ENCODE measurements at places on chromosomes 2 and 18.

- DNase-seq: no peak
These were observed 989.2 kb downstream of the CPS1 start for GRCh38 chr2:211545582-211545981.

- no peak for DNase-seq
These were observed 20.4 kb downstream of the IFIH1 start for GRCh38 chr2:162297925-162298552.

GRCh38 chr18:60377778-60378469, 5.3 kb upstream of the MC4R start:
- DNase-seq: no peak

DNA sequence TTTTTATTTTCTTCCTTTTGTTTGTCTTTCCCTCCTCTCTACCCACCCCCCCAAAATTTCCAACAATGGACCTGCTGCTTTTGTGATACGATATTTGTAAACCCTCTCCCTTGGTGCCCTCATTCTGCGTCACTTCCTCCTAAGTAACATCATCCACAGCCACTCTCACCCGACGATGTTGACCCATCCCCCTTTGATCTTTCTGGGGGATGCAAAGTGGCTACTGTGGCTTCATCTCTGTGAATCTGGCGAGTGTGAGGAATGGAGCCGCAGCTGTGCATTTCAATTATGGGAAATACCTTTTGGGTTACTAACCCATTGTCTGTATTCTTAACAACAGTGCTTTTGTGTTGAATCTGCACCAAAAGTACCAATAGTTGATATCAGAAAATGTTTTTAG, 19.4 kb downstream of the ANTXR1 start:
- no peak for DNase-seq

DNA sequence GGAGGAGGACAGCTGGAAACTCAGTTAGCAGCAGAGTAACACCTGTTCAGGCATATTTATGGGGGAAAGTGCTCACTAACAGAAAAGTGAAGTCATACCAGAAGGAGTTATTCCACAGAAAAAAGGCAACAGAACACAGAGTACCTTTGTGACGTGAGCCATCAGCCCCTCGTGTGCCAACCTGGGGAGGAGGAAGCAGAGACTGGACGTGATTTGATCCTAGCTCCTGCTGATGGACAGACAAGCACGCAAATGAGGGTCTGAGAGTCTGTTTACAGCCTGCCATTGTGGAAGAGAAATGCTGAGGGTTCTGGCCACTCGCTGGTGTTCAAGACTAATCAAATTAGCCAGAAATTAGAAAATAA, 120.7 kb downstream of the ZNF521 start:
- DNase-seq: no peak

- no peak for DNase-seq
These were observed 3.2 kb upstream of the DDX1 start for GRCh38 chr2:15588329-15588919.

DNA sequence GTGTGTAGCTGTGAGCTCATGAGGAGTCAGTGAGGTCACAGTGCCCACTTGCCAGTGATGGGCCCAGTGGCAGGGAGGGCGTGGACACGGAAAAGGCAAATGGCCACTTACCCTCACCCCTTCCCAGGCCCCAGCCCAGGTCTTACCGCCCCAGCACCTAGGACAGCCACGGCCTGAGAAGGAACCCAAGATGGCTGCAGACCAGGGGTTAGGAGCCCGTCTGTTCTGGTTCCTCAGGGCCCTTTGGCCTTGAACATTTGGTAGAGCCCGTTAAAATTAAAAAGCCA, 74.1 kb downstream of the EMX1 start:
- DNase-seq: no peak

GRCh38 chr2:176668912-176669311, 399.7 kb downstream of the MTX2 start:
- no peak for DNase-seq

DNA sequence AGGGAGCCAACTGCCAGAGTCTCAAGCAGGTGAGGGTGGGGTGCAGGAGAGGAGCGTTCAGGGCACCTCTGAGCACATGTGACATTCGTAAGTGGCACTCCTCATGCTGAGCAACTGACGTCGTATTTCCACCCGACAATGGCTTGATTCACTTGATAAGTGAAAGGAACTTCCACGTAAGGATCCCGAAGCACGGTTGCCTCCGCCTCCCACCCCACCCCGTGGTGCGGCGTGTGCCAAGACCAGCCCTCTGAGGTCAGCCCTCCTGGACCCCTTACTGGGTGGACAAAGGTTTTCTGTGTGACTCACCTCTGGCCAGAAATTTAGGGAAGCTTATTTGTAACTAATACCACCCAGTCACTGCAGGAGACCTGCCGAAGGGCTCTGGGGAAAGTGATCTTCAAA, 59.9 kb downstream of the AGAP1 start:
- DNase-seq: no peak

GRCh38 chr2:152505495-152505906, 170.5 kb downstream of the FMNL2 start:
- no peak for DNase-seq

- no peak for DNase-seq
These were observed 33.2 kb upstream of the GRHL1 start for GRCh38 chr2:9918275-9918674.

DNA sequence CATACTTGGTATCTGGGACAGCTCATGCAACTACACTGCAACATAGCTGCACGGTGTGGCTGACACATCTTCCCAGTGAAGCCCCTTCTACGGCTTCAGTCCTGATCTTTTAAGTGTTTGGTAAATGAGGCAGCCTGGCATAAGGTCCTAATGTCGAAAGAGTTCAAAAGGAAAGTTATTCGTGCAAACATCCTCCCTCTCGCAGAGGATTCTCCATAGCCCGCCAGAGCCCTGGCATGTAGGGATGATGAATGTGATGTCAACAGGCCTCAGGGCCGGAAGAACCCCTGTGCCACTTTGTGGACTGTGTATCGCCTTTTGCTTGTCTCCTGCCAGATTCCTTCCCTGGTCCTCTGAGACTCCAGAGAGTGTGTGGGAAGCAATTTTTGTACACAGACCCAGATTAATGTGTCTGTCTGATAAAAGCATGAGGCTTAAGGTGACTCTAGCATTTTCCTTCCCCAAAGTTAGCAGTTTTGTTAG, 88.5 kb downstream of the SOCS6 start:
- DNase-seq: no peak

- no peak for DNase-seq
These were observed 513.3 kb upstream of the NRP2 start for GRCh38 chr2:205169012-205169411.

GRCh38 chr2:219595256-219595655, 2.4 kb upstream of the STK11IP start:
- DNase-seq: no peak

DNA sequence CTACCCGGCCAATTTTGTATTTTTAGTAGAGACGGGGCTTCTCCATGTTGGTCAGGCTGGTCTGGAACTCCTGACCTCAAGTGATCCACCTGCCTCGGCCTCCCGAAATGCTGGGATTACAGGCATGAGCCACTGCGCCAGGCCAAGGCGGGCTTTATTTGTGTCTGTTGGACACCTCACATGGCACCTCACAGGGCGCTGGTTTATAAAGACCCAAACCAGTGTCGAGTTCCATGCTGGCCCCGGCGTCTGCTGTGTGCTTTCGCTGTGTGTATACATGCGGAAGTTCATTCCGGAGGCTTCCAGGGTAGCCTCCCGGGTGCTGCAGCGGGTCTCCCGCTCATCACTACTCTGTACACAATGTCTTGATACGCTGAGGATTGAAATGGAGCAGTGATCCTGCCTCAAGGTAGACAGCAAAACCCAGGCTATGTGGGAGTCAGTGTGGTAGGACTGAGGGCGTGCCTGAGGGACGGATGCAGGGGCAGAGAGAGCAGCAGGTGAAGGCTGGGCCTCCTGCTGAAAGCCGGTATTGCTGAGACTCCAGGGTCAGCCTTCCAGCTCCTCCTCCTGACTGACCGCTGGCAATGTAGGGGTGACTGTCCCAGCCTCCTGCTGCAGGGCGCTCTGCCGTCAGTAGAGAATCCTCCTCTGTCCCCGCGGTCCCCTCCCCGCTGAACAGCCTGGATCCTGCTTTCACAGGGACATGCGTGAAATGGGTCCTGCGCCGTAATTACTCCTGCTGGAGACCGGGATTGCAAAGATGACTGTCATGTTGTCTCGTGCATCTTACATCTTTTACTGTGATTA, 22.7 kb downstream of the LDLRAD4 start:
- no peak for DNase-seq

DNA sequence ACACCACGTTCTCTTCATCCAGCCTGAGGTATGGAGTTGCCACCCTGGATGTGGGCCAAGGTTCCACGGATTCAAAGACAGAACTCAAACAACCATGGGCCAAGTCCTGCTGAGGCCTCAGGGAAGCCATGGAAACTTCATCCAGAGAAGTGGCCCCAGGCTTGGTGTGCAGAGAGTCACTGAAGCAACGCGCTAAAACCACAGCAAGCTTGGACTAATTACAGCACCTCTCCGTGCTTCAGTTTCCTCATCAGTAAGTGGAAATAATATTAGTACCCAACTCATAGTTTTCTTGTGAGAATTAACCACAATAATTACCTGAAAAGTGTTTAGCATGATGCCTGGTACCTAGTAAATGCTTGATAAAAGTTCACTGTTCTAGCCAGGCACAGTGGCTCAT, 19.2 kb upstream of the AP1S3 start:
- DNase-seq: no peak

- no peak for DNase-seq
These were observed 55.9 kb upstream of the NOL4 start for GRCh38 chr18:34280653-34281052.

- DNase-seq: no peak
These were observed 2.0 kb downstream of the WDR35 start for GRCh38 chr2:19987936-19988335.

DNA sequence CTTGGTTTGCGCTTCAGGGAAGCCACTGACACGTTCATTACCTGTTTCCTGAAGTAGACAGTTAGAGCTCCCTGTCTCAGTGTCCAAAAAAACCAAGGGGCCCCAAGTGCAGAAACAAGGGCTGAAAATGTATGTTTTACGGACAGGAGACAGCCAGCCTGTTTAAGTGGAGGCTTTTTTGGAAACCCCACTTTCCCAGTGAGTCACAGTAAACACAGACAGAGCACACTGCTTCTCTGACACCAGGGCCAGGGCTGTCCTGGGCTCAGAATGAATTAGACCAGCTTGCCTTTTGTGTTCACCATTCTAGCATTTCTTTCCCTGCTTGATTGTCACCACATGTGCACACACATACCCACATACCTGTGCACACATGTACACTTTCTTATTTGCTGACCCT, 128.6 kb downstream of the SH3RF3 start:
- no peak for DNase-seq

DNA sequence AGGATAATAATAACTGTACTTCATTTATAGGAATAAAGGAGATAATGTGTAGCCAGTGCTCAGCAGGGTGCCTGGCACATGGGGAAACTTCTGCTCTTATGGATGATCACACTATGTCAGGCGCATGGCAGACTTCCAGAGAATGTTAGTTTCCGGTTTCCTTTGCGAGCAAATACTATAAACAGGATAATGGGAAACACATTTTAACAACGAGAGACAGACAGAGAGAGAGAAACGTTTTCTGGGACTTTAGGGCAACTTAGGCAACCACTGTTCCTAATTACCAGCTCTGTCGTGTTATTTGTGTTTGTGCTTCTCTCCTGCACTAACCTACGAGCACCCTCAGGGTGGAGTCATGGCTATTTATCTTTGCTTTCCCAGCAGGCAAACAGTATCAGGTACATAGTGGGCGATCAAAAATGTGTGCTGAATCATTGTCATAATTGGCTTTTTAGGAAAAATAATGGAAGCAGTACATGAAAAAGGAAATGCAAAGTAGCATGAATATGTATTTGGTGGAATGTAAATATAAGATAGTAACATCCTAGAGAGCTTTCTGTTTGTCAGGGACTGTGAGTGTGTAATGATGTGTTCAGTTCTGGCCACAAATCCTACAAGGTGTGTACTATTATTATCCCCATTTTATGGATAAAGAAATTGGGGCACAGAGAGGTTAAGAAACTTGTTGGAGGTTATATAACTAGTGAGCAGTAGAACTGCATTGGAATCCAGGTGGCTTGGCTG, 36.8 kb upstream of the IGFBP2 start:
- no peak for DNase-seq

DNA sequence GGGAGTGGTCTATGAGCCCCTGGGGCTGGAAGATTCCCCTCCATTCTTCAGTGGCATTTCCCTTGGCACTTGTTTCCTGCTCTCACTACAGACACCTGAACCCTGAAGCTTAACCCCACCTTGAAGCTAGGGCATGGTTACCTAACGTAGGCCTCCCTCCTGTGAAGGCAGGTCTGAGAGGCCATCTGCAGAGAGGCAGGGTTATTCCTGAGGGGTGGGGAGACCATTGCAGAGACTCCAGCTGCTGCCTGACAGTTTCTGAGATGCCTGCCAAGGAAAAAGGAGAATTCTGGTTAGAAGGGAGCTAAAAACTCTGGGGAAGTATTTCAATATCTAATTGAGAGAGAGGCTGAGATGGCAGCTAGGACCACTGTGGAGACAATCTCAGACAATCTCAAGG, 119.3 kb upstream of the NDUFV2 start:
- DNase-seq: no peak

Data from stimulated activated CD8-positive, alpha-beta memory T cell treated with anti-CD3 and anti-CD28 coated beads, Interleukin-7, amount 100 ng/mL, for 1 hour (primary cell).